ENCODE measurements at places on chromosomes 6 and 20.

DNA sequence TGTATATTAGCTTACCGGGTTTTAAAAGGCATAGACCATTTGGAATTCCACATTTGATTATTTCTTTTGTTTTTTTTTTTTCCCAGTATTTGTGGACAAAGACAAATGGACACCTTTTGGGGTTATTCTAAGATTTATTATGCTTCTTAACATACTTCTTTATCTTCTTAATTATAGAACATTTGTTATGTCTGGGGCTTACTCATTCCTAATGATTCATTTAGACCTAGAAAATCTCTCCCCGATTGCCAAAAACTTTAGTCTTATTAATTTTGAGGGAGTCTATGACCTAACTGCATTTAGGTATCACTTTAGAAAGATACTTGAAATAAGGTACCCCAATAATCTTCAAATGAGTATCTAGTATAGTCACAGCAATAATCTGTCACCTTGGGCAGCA is 170.7 kb upstream of the PREP start:
- DNase-seq: no peak

DNA sequence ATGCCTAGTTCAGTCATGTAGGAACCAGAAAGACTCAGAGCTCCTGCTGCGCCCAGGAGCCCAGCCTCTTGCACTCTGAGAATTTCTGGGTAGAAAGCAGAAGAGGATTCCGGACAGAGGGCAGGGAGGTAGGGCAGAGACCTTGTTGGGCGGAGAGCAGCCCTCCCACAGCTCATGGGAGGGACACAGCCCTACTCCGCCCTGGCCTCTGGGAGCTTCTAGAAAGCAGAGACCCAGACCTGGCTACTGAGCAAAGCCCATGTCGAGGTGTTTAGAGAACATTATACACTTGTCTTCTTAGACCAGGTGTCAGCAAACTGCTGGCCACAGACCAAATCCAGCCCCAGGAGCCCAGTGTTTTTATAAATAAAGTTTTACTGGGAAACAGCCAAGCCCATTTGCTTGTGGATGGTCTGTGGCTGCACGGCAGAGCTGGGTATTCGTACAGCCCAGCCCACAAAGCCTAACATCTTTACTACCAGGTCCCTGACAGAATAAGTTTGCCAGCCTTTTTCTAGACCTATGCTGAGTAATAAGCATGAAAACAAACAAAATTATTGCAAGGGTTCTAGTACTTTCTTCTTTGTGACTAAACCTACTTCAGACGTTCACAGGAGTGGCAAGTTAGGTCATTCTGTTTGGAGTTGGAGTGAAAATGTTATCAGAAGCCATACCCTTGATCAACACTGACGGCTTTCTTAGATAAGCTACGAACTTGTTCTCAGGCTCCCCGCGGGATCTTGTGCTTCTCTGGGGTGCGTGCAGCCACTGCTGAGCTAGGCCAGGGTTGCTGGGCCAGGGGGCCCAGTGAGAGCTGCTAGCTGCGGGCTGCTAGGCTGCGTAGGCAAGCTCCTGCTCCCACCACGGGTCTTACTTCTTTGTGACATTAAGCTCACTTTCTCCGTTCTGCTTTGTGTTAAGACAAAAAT is 235.1 kb upstream of the FOXQ1 start:
- DNase-seq: no peak

- DNase-seq: no peak
These were observed 227.5 kb upstream of the MYLIP start for GRCh38 chr6:15901141-15902115.

GRCh38 chr6:125816828-125817280 is 26.1 kb downstream of the NCOA7 start:
- DNase-seq: no peak

DNA sequence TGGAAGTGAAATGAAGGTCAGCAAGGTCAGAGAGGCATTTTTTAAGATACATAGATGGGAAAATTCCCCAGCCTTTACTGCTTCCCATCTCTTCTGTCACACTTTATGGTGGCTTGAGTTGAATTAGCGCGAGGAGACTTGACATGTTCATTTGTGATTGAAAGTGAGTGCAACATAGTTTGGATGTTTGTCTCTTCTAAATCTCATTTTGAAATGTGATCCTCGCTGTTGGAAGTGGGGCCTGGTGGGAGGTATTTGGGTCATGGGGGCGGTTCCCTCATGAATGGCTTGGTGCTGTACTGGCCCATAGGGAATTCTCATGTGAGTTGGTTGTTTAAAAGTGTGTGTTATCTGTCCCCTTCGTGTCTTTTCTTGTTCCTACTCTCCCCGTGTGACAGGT is 237.2 kb downstream of the CDKAL1 start:
- no peak for DNase-seq

DNA sequence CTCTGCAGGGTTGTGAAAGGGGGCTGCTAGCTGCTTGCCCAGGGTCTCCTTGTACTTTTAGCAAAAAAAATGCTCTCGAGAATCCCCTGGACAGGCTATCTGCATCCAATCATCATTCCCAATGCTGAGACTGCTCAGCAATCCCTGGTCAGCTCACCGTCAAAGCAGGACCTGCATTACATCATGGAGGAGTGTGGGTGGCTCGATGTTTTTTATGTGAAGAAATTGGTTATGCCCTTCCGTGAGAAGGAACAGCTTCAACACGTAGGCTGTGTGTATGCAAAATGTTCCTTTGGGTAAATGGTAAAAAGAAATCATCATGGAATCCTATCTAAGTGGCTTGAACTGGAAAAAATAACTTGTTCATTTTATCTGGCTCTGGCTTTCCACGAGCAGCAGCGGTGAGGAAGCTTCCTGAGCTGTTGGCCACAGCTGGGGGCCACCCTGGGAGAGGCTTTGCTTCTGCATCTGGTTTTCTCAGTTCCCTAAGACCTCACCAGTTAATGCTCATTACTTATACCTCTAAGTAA is 111.4 kb downstream of the FYN start:
- DNase-seq: no peak

DNA sequence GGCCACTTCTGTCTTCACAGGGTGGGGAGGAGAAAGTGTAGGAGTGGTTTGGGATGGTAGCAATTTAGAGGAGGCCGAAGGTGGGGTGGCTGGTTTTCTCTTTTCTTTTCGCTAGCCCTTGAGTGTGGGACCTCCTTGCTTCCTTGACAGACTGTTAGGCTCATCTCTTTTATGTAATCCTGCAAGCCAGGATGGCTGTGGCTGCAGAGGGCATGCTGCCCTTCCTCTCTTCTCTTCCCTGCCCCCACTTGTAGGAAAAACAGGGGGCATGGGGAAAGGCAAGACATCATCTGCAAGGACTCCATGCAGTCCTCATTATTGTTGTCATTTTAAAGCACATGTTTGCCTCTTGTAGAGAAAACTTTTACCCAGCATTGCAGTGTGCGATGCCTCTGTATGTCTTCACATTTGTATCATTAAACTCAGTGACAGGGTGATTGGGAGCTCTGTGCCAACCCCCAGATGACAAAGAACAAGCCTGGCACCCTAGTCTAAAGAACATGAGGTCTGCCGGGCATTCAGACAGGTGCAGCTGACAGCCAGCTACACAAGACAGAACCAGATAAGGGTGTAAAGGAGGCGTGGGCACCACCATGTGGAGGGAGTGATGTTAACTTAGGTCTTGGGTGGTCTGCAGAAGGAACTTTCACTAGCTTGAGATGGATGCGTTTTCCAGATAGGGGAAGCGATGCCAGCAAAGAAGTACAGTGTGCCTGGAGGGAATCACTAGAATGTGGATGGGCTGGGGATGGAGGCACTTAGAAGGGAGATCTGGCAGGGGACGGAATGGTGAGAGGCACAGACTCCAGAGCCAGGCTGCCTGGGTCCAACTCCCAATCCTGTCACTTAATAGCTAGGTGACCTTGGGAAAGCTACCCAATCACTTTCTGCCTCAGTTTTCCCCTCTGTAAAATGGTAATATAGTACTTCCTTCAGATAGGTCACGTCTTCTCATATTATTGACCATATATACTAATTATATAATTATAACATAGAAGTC is 207.6 kb downstream of the TBC1D7 start:
- DNase-seq: no peak

DNA sequence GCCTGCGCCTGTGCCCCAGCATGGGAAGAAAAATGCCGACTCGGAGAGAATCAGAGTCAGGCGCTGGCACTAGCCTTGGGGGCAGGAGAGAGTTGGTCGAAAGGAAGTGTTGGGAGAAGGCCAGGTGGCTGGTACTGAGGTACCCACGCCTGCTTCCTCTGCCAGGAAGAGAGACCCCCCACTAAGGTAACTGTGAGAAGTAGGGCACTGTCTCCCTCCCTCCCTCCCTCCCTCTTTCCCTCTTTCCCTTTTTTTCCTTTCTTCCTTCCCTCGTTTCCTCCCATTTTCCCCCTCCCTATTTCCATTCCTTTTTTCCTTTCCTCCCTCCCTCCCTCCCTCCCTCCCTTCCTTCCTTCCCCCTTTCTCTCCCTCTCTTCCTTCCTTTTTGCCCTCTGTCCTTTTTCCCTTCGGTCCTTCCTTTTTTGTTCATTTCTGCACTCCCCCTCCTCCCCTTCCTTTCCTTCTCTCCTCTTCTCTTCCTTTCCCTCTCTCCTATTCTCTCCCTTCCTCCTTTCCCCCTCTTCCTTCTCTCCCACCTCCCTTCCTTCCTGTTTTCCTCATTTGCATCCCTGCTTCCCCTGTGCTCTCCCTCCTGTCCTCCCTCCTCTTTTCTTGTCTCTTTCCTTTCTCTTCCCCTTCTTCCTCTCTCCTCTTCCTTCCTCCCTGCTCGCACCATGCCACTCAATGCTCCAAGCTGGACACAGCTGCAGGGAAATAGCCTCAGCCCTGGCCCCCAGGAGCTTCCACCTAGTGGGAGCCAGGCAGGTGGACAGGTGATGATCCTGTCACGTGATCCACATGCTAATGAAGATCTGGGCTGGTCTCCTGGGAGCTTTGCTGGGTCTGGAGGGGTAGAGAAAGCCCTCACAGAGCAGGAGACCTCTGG is 148.0 kb downstream of the DHX35 start:
- no peak for DNase-seq

GRCh38 chr20:24782301-24782700 is 166.8 kb upstream of the CST7 start:
- DNase-seq: peak; percentile 4

DNA sequence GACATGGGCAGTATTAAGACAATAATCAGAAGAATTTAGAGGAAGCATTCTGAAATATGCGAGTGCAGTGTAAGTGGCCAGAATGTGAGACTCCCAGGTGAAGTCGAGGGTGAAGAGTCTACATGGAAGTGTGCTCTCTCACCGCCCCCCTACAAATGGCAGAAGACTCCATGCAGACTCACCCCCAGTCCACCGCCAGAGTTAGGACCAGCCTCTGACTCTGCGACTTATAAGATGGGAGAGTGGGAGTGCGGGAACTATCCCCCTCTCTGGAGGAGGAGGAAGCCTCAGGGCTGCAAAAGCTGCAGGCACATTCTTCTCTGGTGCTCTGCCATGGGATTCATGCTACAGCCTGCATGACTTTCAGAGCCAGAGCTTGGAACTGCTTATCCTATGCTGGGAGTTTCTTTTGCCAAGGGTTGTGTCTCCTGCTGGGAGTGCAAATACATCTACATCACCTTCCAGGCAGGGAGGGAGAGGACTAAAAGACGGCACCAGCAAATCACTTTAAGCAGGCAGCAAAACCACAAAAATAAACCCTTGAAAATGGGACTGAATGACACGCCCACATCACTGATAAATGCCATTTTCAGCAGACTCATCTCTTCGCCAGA is 206.7 kb upstream of the SULF2 start:
- no peak for DNase-seq

DNA sequence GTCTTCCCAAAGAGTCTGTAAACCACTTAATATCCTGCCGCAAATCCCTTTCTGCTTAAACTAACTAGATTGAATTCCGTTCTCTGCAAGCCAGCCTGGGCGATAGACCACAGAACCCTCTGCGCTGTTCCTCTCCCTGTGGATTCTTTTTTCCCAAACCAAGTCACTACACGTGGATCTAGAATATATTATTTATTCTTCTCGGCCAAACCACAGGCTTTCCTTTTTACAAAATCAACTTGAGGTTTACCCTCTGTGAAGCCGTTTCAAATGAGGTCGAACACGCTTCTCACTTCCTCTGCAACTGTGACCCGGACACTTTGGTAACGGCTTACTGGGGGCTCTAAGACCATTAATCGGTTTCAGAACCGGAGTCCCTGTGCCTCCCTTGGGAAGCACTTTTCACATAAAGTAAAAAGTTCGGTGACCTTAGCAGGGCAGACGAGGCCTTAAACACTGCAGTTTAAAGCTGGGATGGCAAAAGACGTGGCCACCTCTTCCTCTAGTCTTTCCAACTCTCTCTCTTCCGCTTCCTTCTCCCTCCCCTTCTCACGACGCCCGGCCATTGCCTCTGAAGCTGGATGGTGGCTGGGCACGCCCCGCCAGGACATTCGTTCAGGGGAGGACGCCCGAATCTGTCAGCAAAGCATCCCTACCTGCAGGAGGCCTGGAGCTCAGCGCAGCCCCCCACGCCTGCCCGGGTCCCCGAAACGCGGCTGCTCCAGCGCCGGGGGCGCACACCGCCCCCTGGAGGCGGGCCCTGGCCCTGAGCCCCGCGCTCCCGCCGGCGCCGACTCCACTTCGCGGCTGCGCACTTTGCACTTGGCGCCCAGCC is 55.0 kb upstream of the FOXC1 start:
- DNase-seq: peak; percentile 80

- DNase-seq: peak; percentile 49
These were observed 240.9 kb downstream of the PHACTR1 start for GRCh38 chr6:12957321-12958051.

- DNase-seq: no peak
These were observed 433.7 kb upstream of the CHD6 start for GRCh38 chr20:42051921-42052320.

DNA sequence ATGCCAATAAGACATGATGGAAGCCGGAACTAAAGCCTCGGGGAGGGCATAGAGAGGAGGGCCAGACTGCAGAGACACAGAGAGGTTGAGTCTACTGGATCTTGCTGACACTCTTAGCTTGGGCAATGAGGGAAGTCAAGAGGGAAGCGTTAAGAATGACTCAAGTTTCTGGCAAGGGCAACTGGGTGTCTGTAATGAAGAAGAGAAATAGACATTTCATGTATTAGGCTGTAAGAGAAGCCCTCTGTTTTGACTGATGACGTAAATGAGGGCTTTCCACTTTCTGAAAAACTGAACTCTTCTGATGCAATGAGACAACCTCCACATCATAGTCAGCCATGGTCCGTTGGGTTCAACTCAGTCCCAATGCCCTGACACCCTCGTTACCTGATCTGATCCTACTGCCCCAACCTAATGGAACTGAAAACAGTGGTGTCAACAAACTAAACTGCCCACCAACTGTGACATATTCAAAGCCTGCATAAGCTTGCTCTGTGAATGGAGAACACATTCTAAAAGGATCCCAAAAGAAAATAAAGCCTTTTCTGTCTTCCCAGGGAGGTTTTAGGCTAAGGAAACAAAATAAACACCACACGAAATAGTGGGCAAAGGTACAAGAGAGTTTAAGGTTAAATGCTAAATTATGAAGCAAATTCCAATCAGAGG is 45.8 kb upstream of the PNRC1 start:
- DNase-seq: no peak

GRCh38 chr6:150516199-150516598 is 83.5 kb upstream of the PLEKHG1 start:
- DNase-seq: no peak

- no peak for DNase-seq
These were observed 217.0 kb upstream of the CST7 start for GRCh38 chr20:24732076-24732475.

- DNase-seq: no peak
These were observed 5.5 kb upstream of the NTSR1 start for GRCh38 chr20:62702895-62703852.

- no peak for DNase-seq
These were observed 981 bp upstream of the TNF start for GRCh38 chr6:31574106-31575061.
